ENCODE measurements at places on chromosomes 11 and 22. TPM values are rescaled to one million over a fixed set of nuclear protein-coding genes. Genes with fewer than 3 reads are reported as not detected.

GRCh38 chr22:36457688-36458450 lies 23.6 kb downstream of the TXN2 start:
- H3K27ac ChIP-seq, result peak overlapping the region; percentile 97
- DNase-seq, result peak; percentile 81
- H3K4me3 ChIP-seq, result no peak overlapping the region
- peaks cover 82% of the 10 kb centered on the region for H3K4me1 ChIP-seq
- no peaks in the 10 kb centered on the region for H3K36me3 ChIP-seq

DNA sequence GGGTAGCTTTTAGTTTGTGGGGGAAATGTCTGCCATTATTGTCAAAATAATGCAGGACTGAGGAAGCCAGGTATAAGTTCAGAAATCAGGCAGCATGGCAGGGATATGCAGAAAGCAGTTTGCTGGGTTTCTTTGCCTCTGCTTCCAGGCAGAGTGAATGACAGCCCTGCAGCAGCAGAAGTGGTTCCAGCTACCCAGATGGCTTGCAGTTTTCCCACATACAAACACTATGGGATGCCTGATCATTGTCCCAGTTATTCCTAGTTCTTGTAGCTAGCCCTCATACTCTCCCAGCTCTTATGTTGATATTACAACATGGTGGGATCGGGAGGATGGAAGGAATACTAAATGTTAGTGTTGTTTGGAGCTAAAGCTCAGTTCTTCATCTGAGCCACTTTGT lies 2.8 kb upstream of the DIXDC1 start:
- H3K4me1 ChIP-seq, result peaks cover 47% of the 10 kb centered on the region
- no peak for DNase-seq
- no peaks in the 10 kb centered on the region for H3K36me3 ChIP-seq
- H3K27me3 ChIP-seq, result no peaks in the 10 kb centered on the region

GRCh38 chr22:31230871-31231621 lies 18.9 kb downstream of the LIMK2 start:
- H3K36me3 ChIP-seq, result no peaks in the 10 kb centered on the region
- H3K27me3 ChIP-seq, result no peaks in the 10 kb centered on the region
- no peak overlapping the region for H3K4me3 ChIP-seq

DNA sequence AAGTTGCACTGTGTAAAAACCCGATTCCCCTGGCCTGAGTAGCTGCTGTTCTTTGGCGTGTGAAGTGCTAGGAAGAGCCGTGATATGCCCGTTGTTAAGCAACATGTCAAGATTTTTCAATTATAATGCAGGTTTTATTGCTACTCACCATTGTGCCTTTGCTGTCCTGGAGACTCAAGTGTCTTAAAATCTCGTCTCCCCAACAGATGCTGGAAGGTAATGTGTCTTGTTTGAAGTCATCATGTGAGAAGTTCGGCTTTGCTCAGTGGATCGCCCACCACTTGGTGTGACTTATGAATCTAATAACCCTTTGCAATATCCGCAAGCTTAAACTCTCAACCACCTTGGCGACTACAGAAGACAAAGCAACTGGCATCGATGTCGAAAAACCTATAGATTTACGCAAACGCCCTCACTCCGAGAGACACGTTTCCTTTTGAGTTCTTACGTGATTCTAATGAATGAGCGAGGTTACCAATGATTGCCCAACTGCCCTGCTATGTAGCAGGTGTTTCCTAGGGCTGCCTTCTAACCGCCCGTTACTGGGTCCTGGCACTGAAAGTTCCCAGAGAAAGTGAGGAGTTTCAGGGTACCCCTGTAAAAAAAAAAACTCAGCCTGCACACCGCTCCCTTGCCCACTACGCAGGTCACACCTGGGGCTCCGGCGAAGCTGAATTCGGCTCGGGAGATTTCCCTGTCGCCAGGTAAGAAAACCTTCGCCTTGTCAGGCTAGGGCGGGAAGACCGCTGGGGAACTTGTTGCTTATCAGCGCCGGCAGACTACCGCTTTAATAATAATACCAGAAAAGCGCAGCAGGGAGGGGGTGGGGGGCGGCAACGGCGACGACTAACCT lies 21.2 kb upstream of the BDNF start:
- H3K27ac ChIP-seq, result no peak overlapping the region
- no peak for DNase-seq
- H3K4me1 ChIP-seq, result no peaks in the 10 kb centered on the region
- peaks cover 4% of the 10 kb centered on the region for H3K27me3 ChIP-seq
- H3K4me3 ChIP-seq, result no peak overlapping the region

DNA sequence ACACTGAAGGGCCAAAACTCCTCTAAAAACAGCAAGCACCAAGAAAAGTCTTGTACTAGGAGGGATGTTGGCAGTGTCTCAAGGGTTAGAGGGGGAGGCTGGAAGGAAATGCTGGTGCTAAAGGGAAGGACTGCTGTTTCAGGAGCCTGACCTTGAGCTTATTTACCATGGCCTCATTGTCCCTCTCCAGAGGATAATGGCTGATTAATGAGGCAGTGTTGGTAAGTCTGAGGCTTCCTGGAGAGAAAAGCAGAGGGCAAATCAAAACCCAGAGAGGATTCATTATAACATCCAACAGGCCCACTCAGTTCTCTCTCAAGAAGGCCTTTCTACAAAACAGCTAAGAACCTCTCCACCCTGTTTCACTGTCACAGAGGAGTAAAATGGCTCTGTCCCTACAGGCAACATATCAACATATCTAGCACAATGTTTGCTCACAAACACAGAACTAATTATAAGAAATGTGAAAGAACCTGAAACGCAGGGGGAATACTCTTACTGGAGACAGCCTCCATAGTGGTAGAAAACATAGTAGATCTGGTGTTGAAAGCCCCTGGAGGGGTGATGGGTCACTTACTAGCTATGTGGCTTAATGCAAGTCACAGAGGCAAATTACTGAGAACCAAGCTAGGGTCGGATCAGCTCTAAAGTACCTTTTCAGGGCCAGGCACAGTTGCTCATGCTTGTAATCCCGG lies 31.4 kb downstream of the NUMA1 start:
- peak overlapping the region; percentile 76 for H3K27ac ChIP-seq
- H3K36me3 ChIP-seq, result peaks cover 6% of the 10 kb centered on the region
- DNase-seq, result no peak
- no peak overlapping the region for H3K4me3 ChIP-seq
- peaks cover 7% of the 10 kb centered on the region for H3K4me1 ChIP-seq

- no peaks in the 10 kb centered on the region for H3K27me3 ChIP-seq
- H3K36me3 ChIP-seq, result peaks cover 4% of the 10 kb centered on the region
- H3K4me3 ChIP-seq, result no peak overlapping the region
- H3K4me1 ChIP-seq, result no peaks in the 10 kb centered on the region
Measured at GRCh38 chr11:71504531-71504930, 22.5 kb upstream of the KRTAP5-7 start.

GRCh38 chr11:17765356-17766072 lies 30.9 kb downstream of the KCNC1 start:
- peaks cover 4% of the 10 kb centered on the region for H3K27me3 ChIP-seq
- H3K27ac ChIP-seq, result no peak overlapping the region
- peak; percentile 59 for DNase-seq
- H3K4me1 ChIP-seq, result no peaks in the 10 kb centered on the region

DNA sequence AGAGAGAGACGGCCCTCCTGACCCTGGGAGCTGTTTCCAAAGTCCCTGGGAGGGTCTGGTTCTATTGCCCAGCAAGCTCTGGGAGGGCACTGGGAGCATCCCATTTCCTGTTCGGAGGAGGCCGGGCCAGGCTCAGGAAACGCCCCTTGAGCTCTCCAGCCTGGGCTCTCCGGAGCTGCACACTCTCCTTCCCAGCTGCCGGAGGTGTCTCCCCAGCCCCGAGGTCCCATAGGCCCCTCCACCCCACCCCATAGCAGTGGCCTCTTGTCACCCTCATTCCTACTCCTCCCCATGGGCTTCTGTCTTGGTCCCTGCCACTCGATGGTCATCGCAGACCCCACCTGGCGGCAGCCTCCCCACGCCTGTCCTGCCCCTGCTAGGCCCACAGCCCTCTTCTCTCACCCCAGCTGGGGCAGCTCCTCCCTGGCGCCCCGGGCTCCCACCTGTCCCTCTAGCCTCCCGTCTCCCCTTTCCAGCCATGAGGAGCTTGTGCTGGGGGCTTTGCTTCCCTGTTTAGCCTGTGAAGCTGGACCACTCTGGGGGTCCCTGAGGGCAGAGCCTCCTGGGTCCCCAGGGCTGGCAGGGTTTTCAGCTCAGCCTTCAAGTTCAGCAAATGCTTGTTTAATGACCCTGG lies 2.8 kb downstream of the TSPAN32 start:
- H3K4me3 ChIP-seq, result no peak overlapping the region
- peak overlapping the region; percentile 87 for H3K27ac ChIP-seq
- H3K36me3 ChIP-seq, result no peaks in the 10 kb centered on the region
- no peaks in the 10 kb centered on the region for H3K27me3 ChIP-seq
- DNase-seq, result peak; percentile 76

MRGPRE gene
- total RNA-seq, result not detected

GLB1L2 gene
- 0.51 TPM for total RNA-seq

ZBTB16 gene
- total RNA-seq, result 73.6 TPM

All from spleen (tissue), 13 donors.